Activated naive CD8-positive, alpha-beta T cell treated with anti-CD3 and anti-CD28 coated beads for 36 hours (primary cell): ENCODE measurements at places on chromosomes 2 and 18. TPM values are rescaled to one million over a fixed set of nuclear protein-coding genes. Genes with fewer than 3 reads are reported as not detected.

- no peak for DNase-seq
Observed at GRCh38 chr18:62453864-62454263, 69.0 kb upstream of the ZCCHC2 start.

- DNase-seq: no peak
Observed at GRCh38 chr18:3901042-3901441, 451.1 kb downstream of the TGIF1 start.

DNA sequence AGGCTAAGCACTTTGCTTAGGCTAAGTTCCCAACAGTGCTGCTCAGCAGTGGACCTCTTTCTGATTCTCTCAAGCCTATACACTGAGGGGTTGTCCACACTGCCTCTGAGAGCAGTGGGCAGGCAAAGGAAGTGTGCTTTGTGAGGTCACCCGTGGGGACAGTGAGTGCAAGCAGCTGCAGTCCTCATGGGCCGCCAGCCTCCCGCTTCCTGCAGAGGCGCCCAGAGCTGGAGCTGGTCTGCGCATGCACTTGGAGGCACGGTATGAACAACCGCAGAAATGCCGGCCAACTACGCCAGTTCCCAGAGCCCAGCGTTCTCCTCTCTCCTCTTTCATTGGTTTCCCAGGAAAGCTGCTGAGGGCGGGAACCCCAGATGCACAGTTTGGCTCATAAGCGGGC is 149.5 kb upstream of the DLX2 start:
- no peak for DNase-seq

SERPINB11 gene
- total RNA-seq: not detected
